Activated naive CD4-positive, alpha-beta T cell treated with anti-CD3 and anti-CD28 coated beads for 36 hours (primary cell): ENCODE measurements at places on chromosomes 5 and 9. TPM values are rescaled to one million over a fixed set of nuclear protein-coding genes. Genes with fewer than 3 reads are reported as not detected.

SEMA5A gene
- not detected for total RNA-seq

HMCN2 gene
- not detected for total RNA-seq

LCP2 gene
- total RNA-seq: 122 TPM

ZFP37 gene
- total RNA-seq: 1.6 TPM

IFNK gene
- total RNA-seq: not detected

CRHBP gene
- 0.38 TPM for total RNA-seq

FUT7 gene
- not detected for total RNA-seq

MVB12B gene
- total RNA-seq: 2.6 TPM

POU5F2 gene
- 0.24 TPM for total RNA-seq

SPOUT1 gene
- total RNA-seq: 82.3 TPM

LRRC8A gene
- total RNA-seq: 13.2 TPM

GLRA1 gene
- not detected for total RNA-seq

CDX1 gene
- not detected for total RNA-seq

MYMK gene
- total RNA-seq: not detected

PDLIM4 gene
- not detected for total RNA-seq

FGFR4 gene
- total RNA-seq: 1.3 TPM

PCDHGA2 gene
- total RNA-seq: not detected

NTNG2 gene
- 0.76 TPM for total RNA-seq

PCDHGA7 gene
- total RNA-seq: not detected

MLANA gene
- not detected for total RNA-seq

GPR151 gene
- not detected for total RNA-seq

SMIM33 gene
- 0.37 TPM for total RNA-seq

IRX1 gene
- not detected for total RNA-seq

FOXD4L5 gene
- total RNA-seq: not detected

SLC27A6 gene
- total RNA-seq: not detected

SLC36A2 gene
- total RNA-seq: not detected

PCDH1 gene
- not detected for total RNA-seq

PDE6A gene
- total RNA-seq: not detected

TOMM5 gene
- total RNA-seq: 136 TPM

SHOC1 gene
- not detected for total RNA-seq

DOCK2 gene
- 203 TPM for total RNA-seq

MSX2 gene
- total RNA-seq: not detected

FBXL7 gene
- total RNA-seq: not detected

EMB gene
- total RNA-seq: 43.7 TPM

ISL1 gene
- not detected for total RNA-seq

ANKRD33B gene
- total RNA-seq: 1.9 TPM

C5 gene
- total RNA-seq: 1.6 TPM

LMNB1 gene
- 274 TPM for total RNA-seq

OTULINL gene
- total RNA-seq: 10.6 TPM

SPATA31D4 gene
- not detected for total RNA-seq

LCNL1 gene
- not detected for total RNA-seq

MTMR12 gene
- total RNA-seq: 14.1 TPM

TMEM203 gene
- total RNA-seq: 23.2 TPM

NADK2 gene
- 20.0 TPM for total RNA-seq

C5orf58 gene
- total RNA-seq: not detected

FOXD4L3 gene
- not detected for total RNA-seq

KIF24 gene
- 4.2 TPM for total RNA-seq

IL4 gene
- total RNA-seq: not detected
